NCI-H1105 (cell line): ENCODE measurements at places on chromosomes 4 and X.

- DNase-seq, result peak; percentile 91
These were observed 479 bp upstream of the TADA2B start for GRCh38 chr4:7042503-7043283.

DNA sequence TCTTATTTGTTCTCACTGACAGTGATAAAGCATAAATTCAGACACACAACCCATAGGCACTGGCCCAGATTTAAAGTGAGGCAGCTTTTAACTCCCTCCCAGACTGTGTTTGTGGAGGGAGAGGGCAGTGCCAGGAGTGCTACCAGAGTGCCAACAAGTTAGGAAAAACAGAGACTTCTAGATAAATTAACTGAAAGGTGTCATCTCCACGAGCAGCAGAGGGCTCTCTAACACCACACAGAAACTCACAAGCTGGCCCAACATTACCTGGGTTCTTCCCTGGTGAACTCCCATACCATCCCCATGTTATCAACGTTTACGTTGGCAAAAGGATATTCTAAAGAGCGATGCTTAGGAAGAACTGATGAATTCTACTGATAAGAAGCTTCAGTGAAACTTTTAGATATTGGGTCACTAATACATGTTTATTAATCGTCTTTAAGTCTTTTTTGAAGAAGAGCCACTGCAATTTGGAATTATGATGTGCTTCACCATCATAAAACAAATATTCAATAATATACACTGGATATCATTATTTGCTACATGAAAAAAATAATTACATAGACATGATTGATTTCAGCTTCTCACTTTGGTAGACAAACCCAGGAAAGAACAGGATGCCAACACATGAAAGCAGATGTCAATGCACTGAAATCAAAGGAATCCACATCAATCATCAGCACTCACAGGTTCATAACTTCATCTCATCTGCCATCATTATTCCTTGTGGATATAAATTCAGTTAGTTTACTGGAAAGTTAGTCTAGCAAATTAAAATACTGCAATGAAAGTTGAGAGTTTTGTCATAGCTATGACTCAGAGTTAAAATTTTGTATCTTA is 121.2 kb upstream of the NAP1L5 start:
- DNase-seq, result peak; percentile 27

DNA sequence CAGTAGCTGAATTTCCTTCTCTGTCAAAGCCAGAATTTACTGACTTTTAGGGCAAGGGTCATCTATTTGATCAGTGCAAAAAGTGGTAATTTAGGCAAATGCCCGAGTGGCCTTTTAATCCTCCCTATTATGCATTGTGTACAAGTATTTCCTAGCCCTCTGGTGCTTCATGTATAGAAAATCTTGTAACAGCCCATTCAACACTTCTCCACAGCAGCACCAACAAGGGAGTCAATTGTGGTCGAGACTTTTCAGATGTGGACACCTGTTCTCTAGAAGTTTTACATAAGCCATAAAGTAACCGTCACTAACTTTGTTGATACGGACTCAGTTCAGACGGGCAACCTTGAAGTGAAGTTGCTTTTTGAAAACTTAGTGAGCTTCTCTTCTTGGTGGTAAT is 50.9 kb upstream of the FHDC1 start:
- no peak for DNase-seq

DNA sequence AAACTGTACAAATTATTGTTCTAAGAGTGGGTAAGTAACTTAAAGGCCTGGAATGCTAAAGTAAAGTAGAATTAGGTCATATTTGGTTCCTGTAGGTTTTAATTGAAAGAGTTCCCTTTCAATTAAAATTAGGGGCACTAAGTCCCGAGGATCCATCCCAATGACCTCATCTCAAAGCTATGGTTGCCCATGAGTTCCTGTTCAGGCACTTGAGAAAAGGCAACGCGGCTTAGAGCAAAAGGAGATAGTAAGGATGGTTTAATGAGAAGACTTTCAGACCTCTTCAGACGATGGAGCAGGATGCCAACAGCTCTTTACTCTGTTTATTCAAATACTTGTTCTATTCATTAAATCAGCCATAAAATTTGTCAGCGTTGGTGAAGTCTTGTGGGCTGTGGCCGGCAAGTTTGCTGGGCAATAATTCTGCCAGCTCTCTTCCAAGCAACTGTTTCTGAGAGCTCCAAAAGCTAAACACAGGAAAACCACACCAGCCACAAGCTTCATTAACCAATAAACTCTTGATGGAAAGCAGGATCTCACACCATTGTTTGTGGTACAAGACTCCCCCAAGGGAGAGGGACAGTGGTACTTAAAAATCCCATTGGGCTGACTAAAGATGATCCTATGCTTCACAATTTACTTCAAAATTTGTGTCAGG is 167.4 kb downstream of the COL4A6 start:
- no peak for DNase-seq

DNA sequence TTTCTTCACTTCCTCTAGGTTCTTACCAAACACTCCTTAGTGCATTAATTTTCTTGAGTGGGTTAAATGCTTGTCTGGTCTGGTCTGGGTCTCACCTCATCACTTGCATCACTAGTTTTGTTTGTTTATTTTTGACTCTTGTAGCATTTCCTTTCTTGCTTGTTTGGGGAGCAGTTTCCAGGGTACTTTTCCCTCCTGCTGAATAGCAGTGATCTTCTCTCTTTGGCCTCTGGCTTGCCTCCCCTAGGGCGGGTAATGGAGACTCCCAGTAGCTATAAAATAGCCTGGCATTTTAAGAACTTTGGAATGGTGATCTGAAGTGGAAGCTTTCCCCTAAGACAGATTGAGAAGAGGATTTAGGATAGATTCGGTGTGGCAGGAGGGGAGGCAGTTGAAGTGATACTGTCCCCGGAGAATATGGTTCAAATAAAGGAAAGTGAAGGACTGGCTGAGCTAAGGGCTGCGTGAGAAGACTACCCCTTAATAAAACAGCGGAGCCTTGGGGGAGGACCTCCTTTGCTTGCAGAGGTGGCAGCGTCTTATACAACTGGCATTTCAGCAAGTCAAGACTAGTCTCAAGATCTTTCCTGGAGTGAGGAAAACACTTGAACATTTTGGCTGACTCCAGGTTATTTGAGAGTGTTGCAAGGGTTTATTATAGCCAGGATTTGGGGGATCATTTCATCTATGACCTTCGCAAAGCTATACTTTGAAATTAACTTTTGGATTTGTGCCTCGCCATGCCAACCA is 190.6 kb downstream of the FRAS1 start:
- peak; percentile 4 for DNase-seq

- DNase-seq, result peak; percentile 52
These were observed 104.4 kb upstream of the ARHGAP24 start for GRCh38 chr4:85370400-85371032.

DNA sequence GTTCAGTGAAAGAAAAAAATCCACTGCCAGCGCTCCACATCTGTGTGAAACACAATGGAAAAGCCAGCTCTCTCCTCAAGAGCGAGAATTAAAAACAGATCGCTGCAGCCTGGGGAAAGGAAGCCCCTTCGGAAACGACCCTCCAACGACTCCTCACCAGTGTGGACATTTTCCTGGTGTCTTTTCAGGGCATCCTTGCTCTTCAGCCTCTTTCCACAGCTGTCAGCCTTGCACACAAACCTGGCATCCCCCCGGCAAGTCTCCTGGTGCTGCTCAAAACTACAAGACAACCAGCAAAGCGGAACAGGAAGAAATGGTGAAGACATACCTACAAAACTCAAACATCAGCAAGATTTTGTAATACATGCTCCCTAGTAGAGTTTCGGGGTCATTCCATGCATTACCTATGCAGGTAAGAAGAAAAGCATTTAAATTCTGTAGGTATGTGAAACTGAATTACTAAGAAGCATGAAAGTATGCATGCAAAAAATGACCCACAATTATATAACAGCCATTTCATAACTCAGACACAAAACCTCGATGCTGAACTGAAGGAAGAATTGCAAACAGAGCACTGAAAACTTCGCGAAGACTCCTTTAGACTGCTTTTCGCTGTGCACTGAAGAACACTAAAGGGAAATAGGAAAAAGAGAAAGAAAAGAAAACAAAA is 106.1 kb downstream of the PRDM5 start:
- DNase-seq, result no peak

DNA sequence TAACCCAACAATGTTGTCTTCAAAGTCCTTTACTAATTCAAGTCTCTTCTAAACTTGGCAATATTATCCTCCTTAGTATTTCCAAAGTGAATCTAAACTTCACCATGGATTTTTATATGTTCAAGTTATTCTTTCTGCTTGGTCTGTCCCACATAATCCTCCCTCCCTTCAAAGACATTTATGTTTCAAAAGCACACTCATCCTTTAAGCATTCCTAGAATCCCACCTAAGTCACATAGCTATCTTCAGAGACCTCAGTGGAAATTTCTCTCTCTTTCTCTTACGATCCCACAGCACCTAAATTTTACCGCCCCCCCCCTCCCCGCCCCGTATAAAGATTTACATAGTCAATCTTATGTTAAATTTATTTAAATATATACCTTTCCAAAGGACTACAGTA is 314.9 kb upstream of the GRIA3 start:
- no peak for DNase-seq

DNA sequence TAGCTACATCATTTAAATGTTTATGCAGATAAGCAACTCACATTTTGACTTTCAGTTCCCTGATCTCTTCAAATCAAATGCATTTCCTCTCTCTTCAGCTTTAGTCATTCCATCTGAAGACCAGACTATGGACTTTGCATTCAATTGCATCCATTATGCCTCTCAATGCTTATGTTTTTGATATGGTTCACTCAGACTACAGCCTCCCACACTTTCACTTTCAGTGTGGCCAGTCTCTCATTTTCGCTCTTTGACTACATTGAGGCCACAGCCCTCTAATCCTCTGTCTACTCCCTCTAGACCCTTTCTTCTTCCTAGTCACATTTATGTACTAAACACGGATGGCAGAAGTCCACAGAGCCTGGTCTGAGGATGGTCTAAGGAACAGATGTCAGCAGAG is 24.5 kb upstream of the VEGFC start:
- no peak for DNase-seq

DNA sequence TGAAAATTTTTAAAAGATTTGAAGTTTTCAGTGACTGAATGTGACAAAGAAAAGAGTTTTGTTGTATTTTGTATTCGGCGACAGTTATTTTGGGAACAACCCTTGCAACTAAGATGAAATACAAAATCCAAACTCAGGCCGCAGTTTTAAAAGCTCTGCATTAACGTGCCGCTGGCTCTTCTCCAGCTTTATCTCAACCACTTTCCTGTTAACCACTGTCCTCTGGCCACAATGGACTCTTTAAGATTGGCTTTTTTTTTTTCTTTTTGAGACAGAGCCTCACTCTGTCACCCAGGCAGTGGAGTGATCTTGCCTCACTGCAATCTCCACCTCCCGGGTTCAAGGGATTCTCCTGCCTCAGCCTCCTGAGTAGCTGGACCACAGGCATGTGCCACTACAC is 22.1 kb upstream of the AMTN start:
- no peak for DNase-seq

DNA sequence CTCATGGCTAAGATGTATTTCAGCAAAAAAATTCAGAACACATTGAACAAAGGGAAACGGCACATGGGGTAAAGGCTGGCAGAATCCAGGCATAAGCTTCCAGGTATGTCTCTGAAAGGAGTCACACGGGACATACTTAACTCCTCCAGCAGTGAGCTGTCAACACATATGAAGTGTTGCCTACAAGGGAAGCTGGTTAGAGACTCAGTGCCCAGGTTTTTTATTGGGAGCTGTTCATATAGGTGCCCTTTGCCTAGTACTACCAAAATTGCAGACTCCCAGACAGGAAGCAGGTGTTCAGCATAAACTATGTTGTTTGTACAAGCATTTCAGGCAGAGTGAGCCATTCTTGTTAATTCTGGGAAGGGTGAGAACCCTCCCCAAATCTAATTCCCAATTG is 77.4 kb upstream of the PUDP start:
- DNase-seq, result no peak

DNA sequence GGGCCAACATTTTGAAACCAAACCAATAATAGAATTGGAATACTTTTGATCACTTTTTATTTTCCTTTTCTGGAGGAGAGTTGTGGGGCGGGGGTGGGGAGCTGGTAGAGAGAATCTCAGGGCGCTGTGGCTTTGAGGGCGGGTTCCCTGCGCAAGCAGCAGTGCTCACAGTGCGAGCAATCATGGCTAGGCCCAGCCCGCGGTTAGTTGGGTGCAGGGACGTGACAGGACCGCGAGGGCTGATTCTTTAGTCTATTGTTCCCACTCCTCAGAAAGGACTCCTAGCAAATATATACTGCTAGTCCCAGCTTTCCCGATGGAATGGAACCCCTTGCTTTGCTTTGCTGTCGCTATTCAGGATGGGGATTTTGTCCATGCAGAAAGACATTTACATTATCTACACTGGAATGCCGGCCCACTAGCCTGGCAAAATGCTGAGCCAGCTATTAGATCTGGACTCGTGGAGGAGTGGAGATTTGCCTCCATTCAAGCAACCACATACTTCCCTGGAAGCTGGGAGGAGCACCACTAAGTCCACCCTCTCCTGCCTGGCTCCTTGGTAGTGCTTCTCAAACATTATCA is 23.9 kb upstream of the APLN start:
- DNase-seq, result no peak

GRCh38 chr4:76658231-76659102 is 223.4 kb downstream of the SHROOM3 start:
- DNase-seq, result no peak

GRCh38 chr4:158350161-158350560 is 139.9 kb downstream of the TMEM144 start:
- DNase-seq, result no peak

DNA sequence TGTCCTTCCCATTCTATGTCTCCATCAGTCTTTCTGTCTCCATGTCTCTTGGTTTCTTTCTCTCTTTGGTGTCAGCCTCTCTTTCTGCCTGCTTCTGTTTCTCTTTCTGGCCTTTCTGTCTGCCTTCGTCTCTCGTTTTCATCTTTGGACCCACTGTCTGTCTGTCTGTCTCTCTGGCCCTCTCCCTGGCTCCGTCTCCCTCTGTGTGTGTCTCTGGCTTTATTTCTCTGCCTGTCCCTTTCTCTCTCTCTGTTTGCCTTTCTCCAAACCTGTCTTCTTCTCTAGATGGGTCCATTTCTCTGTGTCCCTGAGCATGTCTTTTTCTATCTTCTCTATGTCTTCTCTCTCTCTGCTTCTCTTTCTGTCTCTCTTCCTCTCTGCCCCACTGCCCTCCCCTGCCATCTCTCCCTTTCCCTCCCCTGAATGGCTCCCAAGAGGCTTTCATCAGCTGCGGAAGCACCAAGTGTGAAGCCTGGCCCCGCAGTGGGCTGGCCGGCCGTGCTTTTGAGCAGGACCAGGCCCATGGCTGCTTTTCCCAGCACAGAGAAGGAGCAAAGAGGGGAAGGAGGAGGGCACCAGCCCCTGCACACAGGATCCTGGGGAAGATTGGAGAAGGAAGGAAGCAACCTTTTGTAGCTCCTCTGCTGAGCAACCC is 57.4 kb downstream of the PJA1 start:
- DNase-seq, result no peak

- no peak for DNase-seq
These were observed 38.8 kb downstream of the SLC34A2 start for GRCh38 chr4:25694466-25694865.

GRCh38 chrX:7286168-7286837 is 138.3 kb upstream of the PUDP start:
- DNase-seq, result no peak

- DNase-seq, result no peak
These were observed 73.9 kb downstream of the APBB2 start for GRCh38 chr4:41140410-41140809.

- no peak for DNase-seq
These were observed 1658.0 kb downstream of the STIM2 start for GRCh38 chr4:28518561-28519165.
